Stimulated activated CD8-positive, alpha-beta memory T cell treated with anti-CD3 and anti-CD28 coated beads, Interleukin-15, amount 100 ng/mL, for 1 hour (primary cell): ENCODE measurements at places on chromosomes 1 and 21.

DNA sequence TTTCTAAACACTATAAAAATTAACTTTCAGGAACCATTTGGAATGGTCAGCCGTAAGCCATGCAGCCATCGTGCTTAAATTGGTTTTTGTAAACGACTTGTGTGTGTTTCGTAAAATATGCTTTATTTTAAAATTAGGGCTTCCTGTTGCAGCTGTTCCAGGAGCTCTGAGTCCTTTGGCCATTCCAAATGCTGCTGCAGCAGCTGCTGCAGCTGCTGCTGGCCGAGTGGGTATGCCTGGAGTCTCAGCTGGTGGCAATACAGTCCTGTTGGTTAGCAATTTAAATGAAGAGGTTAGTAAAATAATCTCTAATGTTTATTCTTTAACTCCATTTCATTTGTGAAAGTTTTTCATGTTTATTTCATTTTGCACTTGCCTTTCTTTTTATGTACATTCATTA is 83.1 kb downstream of the PTBP2 start:
- no peak for DNase-seq

DNA sequence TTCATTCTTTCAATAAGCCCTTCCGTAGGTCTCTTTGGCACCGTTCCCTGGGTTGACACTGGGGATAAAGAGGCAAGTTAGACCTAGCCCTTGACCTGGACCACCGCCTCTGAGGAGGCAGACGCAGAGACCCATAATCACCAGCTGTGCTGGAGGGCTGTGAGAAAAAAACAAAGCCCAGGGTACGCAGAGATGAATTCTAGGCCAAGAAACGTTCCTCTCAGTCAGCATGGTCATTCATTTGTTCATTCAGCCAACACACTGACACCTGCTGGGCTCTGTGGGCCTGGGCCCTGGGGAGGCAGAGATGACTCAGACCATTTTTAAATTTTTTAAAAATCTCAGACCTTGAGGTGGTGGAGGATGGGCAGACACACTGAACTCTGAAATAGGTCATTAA is 26.3 kb upstream of the TRABD2B start:
- DNase-seq: no peak

- no peak for DNase-seq
Observed at GRCh38 chr1:44485229-44485933, 80.3 kb downstream of the RNF220 start.

DNA sequence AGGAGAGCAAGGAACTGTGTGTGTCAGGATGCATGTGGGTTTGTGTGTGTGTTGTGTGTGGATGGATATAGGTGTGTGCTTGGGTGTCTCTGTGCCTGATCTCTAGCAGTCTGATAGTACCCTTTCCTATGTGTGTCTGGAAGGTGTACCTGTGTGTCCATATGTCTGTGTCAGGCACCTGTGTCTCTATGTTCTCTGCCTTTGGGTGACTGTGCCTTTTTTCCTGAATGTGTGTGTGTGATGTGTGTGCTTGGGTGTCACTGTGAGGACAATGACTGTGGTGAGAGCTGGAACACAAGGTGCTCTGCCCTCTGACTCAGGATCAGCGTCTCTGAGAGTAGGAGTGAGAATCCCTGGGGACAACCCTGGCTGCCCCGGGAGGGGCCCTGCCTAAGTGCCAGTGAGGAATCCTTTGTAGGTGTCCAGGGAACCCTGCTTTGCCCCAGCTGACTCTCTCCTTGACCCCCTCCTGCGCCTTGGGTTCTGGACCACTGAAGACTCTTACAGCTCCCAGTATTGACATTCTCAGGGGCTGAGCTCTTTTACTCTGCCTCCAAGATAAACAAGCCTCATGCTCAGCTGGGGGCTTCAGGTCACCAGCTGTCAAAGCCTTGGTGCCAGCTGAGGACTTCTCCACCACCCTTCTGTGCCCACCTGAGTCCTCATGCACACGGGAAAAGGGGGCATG is 735 bp upstream of the EFNA3 start:
- no peak for DNase-seq

DNA sequence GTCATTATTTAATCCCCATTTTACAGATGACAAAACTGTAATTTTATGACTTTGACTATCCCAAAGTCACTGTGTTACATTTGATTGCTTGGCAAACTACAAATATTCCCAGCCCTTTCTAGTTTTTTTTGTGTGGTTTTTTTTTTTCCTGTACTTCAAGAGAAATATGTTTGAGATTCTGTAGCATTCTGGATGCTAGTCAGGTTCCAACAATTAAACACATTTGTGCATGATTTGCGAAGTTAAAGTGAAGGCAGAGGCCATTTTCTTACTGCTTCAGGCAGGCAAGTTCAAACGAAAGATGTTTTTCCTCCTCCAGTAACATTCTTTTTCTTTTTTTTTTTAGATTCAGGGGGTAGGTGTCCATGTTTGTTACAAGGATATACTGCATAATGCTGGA is 107.9 kb upstream of the SERTAD4 start:
- DNase-seq: no peak

- no peak for DNase-seq
Observed at GRCh38 chr1:41474490-41475271, 9.8 kb downstream of the EDN2 start.

GRCh38 chr1:97538113-97538512 is 382.7 kb downstream of the DPYD start:
- no peak for DNase-seq

DNA sequence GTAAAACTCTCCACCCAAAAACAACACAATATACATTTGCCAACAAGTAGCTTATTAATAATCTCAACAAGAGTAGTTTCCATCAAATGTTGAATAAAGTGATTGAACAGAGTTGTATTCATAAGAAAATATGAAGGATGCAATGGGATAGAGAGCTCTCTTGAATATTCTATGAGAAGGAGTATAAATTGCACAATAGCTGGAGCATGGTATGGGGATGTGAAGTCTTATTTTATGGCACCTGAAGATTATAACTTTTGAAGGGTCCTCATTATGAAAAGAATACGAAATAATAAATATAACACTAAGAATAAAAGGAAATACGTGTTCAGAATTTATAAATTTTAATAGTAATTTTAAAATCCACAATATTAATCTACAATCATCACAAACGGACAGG is 1415.1 kb downstream of the KCNT2 start:
- no peak for DNase-seq

DNA sequence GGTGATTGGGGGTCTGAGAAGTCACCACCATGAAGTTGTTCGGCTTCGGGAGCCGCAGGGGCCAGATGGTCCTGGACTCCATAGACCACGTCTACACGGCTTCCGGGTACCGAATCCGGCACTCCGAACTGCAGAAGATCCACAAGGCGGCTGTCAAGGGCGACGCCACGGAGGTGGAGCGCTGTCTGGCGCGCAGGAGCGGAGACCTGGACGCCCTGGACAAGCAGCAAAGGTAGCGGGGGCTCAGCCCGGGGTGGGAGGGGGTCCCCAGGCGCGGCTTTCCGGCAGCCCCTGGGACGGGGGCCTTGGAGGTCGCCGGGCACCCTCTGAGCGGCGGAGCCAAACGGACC is 146.5 kb downstream of the LIPI start:
- DNase-seq: no peak

DNA sequence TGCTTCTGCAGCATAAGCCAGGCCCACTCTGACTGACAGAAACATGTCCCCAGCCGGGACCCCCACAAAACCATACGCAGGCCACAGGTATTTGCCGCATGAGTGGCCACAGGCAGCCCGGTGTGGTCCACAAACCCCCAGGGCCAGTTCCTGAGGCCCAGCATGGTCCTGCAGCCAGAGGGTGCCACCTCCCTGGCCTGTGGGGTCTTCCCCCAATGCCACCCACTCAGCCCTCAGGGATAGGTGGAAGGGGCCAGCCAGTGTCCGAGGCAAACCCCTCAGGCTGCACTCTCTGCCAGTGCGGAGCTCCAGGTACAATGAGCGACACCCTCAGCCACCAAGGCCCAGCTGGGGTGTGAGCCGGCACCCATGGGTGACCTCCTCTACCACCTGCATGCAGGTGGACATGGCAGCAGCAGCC is 43.5 kb downstream of the UBE2G2 start:
- DNase-seq: no peak

GRCh38 chr1:62467092-62467491 is 30.2 kb downstream of the USP1 start:
- DNase-seq: no peak

DNA sequence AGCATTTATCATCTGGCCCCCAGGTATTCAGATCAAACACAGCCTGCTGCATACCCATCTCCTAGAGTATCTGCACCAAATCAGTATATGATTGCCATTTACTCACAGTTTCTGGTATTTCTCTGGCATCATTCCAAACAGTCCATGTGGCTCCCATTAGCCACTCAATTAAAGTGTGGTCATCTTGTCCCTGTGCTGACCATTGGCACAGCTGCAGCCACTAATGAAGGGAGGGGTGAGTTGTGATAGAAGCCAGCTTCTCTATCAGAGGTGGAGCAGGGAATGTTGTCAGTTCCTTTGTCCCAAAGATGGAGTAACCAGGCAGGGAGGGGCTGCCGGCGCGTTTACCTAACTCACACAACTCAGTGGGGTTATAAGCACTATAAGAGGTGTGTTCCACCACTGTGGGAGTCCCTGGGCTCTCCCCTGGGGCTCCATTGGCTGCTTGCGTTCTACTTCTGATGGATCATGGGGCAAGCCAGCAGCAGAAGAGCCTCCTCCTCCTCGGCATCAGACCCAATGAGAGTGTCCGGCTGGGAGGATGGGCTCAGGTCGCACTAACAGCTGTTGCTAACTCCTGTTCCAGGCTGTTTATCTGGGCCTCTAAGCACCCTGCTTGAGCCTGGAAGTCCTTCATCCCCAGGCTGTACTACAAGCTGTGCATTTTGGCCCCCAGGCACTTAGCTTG is 108.6 kb downstream of the GDAP2 start:
- no peak for DNase-seq

DNA sequence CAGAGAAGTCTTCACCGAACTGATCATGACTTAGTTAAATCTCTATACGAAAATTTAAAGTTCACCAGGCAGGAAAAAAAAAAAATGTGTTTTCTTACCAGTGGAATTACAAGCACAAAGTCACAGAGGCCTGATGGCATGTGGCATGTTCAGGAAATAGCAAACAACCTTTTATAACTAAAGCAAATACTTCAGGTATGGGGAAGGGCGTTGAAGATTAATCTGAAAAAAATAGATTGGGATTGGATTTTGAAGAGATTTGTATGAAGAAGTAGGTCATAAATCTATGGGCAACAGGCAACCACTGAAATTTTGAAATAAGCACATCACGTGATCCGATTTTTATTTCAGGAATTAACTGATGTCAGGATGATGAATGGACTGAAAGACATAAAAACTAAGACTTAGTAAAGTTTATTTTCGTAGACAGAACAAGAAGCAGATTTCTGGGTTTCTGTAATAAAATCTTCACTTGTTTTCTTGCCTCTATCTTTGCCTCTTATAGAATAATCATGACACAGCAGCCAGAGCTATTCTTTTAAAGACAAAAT is 295.9 kb upstream of the ADGRL4 start:
- DNase-seq: no peak

GRCh38 chr1:226444901-226445300 is 37.0 kb upstream of the PARP1 start:
- DNase-seq: no peak

DNA sequence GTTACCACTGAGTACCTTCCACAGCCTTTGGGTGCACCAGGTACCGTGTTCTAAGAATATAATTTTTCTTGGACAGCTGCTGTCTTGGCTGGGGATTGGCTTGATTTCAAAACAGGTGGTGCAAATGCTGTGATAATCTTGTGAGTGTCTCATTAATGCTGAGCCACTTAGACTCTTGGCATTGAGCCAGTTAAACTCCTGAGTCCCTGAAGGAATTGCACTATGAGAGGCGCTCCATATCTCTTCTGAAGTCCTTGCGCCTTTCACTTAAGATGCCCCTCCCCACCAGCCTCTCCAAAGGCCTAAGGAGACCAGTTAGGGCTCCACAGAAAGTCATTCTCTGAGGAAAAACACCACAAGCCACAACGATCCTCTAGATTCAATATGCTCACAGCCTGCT is 51.0 kb downstream of the BACH1 start:
- no peak for DNase-seq

GRCh38 chr1:229260297-229260696 is 10.6 kb upstream of the RAB4A start:
- no peak for DNase-seq

- no peak for DNase-seq
Observed at GRCh38 chr1:244963231-244963826, 99.0 kb upstream of the HNRNPU start.

GRCh38 chr1:167966050-167966449 is 29.2 kb upstream of the MPC2 start:
- DNase-seq: no peak

GRCh38 chr1:11458811-11459275 is 20.1 kb upstream of the DISP3 start:
- no peak for DNase-seq

GRCh38 chr1:218517459-218517858 is 172.3 kb downstream of the TGFB2 start:
- DNase-seq: no peak

DNA sequence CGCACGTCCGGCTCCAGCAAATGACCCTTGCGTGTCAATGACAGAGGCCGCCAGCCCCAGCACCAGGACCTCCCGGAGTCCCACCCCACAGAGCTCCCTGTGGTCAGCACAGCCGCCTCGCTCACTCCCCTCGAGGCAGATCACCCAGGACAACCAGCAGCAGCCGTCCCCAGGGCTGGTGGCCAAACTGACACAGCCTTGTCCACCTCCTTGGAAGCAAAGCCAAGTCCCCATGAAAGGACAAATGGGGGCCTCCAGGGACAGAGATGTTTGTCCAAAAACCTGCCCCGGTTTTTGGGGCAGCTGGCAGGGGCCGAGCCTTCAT is 2.1 kb downstream of the KRTAP10-10 start:
- no peak for DNase-seq

GRCh38 chr1:46635205-46635604 is 18.6 kb upstream of the MOB3C start:
- no peak for DNase-seq

DNA sequence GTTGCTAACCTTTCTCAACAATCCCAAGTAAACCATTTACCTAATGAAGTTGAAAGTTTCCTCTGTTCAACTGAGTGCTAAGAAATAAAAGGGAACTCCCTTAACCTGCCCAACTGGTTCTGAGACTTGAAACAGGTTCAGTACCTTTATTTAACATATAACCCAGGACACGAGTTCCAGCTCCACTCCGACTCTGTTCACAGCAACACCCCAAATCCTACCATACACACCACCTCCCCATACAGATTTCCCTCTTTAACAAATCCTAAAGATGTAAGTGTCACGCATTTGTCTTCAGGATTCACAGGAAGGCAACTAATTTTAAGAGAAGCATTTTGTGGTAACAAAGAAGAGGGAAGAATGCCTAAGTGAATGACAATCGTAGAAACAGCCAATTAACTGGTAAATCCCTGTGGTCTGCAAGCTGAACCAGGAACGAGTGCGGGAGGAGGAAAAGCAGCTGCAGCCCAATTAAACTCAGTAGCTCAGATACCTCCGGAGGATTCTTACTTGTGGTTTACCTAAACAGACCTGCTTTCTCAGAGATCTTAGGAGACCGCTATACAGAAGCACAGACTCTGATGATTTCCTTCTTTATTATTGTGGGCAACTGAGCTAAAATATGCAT is 134.5 kb upstream of the MAGI3 start:
- no peak for DNase-seq

GRCh38 chr1:94636624-94637023 is 95.1 kb upstream of the F3 start:
- no peak for DNase-seq
